RPMI8226 (cell line): ENCODE measurements at places on chromosomes 5 and 9.

DNA sequence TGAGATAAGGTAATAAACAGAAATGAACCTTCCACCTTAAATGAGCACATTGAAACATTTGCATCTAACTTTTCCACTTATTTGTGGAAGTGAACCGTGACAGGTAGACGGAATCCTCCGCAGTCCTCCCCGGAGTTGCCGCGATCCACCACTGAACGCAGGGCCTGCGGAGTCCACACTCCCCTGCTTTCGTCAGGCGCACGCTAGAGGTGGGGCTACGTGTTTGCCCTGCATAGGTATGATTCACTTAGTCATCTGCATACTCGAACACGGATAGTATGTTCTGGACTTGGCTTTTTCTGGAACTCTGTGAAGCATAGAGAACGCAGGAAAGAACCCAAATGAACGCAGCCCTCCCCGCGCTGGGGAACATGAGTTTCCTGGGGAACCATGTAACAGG, 272.8 kb upstream of the IRX4 start:
- DNase-seq: no peak

- DNase-seq: no peak
These were observed 61.4 kb downstream of the CERT1 start for GRCh38 chr5:75450069-75450468.

GRCh38 chr5:16891033-16891432, 45.1 kb downstream of the MYO10 start:
- no peak for DNase-seq

- DNase-seq: no peak
These were observed 58.1 kb downstream of the ANKRD55 start for GRCh38 chr5:56175021-56175420.

GRCh38 chr5:135195270-135195608, 161.2 kb upstream of the PITX1 start:
- DNase-seq: no peak

GRCh38 chr9:98892288-98892687, 51.4 kb upstream of the COL15A1 start:
- no peak for DNase-seq

DNA sequence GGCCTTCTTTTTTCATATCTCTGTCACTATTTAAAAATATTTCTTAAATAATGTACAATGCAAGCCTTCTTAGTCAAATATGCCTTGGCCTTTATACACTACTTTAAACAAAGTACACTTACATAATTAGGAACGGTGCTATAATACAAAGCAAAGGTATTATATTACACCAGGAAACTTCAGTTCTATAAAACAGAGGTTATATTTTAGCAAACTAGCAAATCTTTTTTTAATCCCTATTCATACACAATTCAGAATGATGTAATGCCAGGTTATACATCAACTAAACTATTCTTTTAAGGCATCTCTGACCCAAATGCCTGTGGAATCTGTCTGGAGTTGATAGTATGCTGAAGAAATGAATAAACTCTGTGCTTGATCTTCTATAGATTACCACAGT, 10.7 kb upstream of the LURAP1L start:
- no peak for DNase-seq

- DNase-seq: no peak
These were observed 9.0 kb upstream of the MOB3B start for GRCh38 chr9:27538647-27539046.

DNA sequence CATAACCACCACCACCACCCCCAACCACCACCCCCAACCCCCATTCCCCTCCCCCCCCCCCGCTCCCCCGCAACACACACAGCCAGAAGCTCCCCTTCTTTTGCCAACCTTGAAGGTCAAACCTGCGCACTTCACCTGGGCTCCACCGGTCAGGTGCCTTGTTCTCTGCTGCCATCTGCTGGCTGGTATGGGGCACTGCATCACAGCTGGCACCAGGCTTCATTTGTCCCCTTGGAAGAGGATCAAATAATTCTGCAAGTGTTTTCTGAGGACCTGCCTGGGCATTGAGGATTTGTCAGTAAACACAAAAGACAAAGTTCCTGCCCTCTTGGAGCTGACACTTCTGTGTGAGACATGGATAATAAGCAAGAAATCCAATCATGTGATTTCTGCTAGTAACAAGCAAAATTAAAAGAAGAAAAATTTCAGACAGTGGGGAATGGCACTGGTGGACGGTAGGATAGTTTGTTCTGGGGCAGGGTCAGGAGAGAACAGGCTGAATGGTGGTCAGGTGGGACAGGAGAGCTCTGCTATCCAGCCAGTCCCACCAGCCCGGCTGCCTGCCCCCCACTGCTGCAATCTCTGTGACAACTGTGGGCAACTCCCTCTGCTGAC, 55.6 kb upstream of the LMX1B start:
- peak; percentile 77 for DNase-seq

- DNase-seq: no peak
These were observed 55.6 kb upstream of the SPTLC1 start for GRCh38 chr9:92170848-92171247.
